ENCODE measurements at places on chromosomes 7 and 10.

DNA sequence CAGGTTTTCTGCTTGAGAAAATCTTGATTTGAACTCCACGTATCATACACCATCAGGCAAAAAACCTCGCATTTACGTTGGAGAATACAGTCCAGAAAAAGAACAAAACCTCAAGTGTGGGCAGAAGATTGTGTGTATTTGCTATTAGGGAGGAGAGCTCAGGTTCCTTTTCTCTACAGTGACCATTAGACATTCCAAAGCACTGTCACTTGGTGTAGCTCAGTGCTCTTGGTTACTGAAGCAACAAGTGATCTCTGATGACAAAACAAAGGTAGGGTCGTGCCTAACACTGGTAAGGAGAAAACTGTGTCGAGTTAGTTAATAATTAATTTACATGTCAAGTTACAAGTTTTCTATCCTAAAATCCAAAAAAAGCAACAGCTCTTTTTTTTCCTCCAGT is 72.6 kb downstream of the C1GALT1 start:
- DNase-seq = no peak

DNA sequence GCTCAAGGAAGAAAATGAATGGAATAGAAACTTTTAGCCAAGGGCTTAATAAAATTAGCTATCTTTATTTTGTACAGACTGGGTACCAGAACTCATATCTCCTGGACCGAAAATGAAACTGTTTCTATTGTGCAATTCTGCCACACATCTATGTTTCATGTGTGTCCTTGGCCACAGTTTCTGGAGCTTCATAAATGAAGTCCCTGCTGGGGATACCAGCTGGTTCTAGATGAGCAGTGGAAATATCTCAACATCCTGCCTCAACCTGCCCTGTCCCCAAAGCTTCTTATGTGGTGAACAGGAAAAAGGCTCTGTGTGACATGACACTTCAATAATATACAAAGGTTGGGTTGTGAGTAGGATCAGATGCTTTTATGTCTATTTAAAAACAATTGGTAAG is 310.1 kb upstream of the SORCS1 start:
- DNase-seq = no peak

DNA sequence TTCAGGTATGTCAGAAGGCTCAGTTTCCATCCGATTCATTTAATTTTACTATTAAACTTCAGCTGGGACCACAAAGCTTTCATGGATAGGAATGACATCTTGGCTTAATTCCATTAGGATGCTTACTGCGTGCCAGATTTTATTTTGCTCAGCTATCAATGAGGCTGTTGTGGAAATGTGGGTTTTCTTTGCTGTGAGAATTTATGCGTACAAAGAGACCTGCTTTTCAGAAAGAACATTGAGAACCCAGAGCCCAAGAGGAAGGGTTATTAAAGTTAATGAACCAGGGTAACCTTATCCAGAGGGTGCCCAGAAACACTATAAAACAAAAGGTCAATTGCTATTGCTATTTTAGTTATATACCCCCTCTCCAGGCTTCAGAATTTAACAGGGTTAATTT is 98.3 kb downstream of the MKLN1 start:
- no peak for DNase-seq

GRCh38 chr7:3787717-3788264 is 486.7 kb downstream of the SDK1 start:
- no peak for DNase-seq

DNA sequence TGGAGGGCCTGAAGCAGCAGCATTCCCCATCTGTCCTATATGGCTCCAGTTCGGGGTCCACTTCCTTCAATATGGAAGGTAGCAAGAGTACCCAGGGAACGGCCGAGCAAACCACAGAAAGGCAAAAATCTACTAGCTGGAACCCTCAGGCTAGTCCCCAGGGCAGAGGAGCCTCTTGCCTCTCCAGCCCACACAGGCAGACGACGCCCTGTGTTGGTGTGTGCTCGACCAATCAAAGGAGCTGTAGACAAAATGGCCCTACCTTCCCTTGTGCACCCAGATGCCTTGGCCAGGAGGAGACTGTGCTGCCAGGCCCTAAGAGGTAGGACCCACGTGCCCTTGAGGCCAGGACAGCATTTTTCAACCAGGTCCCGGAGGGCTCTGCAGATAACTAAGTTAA is 91.5 kb downstream of the FAM53B start:
- no peak for DNase-seq

GRCh38 chr10:100890141-100890672 is 22.6 kb upstream of the SLF2 start:
- no peak for DNase-seq

DNA sequence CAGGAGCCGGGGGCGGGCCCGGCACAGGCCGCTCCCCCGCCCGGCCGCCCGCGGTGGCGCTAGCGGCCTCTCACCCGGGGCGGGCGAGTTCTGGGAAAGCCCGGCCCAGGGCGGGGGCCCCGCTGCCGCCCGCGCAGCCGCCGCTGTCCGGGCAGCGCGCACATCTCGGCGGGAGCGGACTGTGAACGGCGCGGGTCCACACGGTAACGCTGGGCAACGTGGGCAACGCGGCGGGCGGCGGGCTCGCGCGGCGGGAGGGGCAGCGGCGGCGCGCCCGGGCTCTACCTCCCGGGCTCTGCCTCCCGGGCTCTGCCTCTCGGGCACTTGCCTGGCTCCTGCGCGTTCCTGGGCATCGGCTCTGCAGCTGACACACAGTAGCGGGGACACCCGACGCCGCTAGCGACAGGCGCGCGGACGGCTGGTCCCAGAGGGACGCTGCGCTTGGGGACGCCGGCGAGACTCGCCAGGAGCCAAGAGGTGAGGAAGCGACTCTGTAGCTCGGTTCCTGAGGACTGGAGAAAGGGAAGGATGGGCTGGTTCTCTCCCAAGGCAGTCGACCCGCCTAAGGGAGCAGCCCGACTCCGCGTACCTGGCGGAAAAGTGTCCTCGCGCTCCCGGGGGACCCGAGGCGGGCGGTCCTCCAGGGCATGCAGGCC is at the start of gene PLCE1:
Gene PLCE1, plus strand, starts transcription at position 150 of the 656 bp plus-strand sequence. CDS start 37,116 bp downstream, outside the sequence.
- peak; percentile 69 for DNase-seq

GRCh38 chr7:139960157-139960556 is 102.6 kb downstream of the PARP12 start:
- DNase-seq = no peak

DNA sequence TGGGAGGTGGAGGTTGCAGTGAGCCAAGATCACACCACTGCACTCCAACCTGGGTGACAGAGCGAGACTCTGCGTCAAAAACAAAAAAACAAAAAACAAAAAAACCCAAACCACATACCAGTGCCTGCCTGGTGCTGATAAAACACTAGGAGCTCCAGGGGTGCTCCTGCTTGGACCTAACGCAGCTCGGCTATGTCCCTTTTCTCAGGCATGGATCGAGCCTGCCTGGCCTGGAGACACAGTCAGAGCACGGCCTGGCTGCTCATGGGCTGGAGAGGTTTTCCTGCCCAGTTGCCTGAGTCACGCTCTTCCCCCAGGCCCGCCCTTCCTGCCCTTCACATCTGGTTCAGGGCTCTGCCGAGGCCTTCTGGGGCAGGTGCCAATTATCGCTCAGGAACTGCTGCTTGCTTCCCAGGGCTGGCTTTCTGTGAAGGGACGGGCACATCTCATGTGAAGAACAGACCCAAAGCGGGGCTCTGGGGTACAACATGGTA is 12.6 kb upstream of the NPFFR1 start:
- peak; percentile 74 for DNase-seq

- DNase-seq = no peak
Measured at GRCh38 chr10:35794703-35795102, 152.6 kb upstream of the FZD8 start.

DNA sequence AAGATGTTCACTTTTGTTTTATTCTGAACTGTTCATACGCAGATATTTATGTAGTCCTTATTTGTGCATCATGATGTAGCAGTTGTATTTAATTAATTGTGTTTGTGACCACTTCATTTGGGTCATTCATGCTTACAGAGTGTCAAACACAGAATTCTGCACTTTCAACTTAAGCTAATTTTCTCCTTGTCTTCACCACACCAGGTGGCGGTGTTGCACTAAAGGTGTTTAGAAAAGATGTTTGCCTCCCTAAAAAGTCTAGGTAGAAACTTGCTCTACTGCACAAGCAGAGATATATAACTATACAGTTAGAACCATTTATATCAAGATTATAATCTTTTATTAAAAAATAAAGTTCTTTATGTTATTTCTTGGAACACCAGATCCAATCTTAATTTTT is 1.3 kb upstream of the TAS2R38 start:
- no peak for DNase-seq

GRCh38 chr7:18727115-18727870 is 231.7 kb downstream of the HDAC9 start:
- DNase-seq = no peak

Data from Peyer's patch (tissue), 4 donors.